Stimulated activated CD4-positive, alpha-beta T cell treated with anti-CD3 and anti-CD28 coated beads, Interleukin-15, amount 100 ng/mL, for 1 hour (primary cell): ENCODE measurements at places on chromosomes 13 and 19.
A peak's percentile ranks its signal among the peaks of the same experiment; 100 is the strongest.

DNA sequence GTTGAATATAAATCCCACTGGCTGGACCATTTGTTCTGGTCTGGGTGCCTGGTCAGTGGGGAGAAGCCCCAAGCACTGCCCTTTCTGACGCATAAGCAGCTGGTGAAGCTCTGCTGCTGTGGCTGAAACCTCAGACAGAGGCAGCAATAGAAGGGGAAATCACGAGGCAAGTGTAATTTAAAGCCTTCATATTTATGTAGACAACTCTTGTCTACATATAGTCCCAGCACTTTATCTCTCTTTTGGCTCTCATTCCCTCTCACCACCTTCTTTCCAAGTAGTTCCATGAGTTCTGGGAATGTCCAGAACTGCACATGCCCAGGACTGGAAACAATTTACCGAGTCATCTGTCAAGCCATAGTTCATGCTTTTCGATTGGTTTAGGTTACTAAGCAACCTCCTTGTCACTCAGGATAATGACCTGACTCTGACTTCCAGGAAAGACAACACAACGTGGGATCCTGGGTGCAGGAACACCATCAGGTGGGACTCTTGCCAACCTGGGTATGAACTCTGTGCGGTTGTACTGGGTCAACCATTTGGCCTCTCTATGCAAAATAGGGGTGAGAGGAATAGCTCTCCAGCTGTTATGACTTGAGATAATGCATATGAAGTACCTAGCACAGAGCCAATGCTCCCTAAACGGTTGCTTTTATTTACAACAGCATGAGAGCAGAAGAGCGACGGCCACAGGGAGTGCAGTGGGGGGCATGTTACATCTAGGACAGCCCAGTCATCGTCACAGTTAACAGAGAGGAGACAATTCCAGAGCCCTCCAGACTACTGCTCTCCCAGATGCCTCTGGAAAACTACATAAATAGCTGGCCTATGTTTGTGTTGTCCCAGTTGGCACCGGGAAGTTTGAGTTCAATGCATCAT, 321.9 kb downstream of the FOXO1 start:
- DNase-seq = no peak

DNA sequence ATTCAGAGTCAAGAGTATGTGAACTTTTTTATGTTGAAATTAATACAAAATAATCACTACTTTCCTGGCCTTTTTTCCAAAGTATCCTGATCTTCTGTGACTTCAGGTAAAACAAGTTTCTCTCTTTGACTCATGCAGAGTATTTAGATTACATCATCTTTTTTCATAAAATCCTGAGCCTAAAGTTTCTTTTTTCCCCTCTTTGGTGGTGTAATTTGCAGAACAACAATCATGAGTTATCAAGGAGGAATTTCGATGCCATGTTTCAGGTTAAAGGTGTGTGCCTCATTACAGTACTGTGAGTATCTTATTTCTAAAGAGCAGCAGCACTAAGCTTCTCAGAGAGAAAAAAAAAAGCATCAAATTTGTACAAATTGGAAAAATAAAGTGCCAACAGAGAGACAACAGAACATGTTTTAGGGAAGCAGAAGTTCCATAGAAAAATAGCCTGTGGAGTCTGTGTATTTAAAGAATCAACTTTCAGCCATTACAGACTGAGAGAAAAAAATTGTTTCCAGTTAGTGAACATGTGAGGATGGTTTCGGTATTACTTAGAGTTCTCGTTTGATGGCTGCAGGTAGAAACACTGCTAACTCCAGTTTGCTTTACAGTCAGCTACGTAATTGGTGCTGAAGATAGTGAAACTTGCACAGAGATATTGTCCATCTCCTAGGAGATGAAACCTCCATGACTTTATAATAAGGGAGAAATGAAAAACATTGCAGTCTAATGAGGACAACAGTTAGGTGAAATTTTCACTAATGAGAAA, 78.1 kb upstream of the PCDH9 start:
- no peak for DNase-seq

GRCh38 chr19:17656970-17657369, 31.2 kb downstream of the UNC13A start:
- DNase-seq = no peak

DNA sequence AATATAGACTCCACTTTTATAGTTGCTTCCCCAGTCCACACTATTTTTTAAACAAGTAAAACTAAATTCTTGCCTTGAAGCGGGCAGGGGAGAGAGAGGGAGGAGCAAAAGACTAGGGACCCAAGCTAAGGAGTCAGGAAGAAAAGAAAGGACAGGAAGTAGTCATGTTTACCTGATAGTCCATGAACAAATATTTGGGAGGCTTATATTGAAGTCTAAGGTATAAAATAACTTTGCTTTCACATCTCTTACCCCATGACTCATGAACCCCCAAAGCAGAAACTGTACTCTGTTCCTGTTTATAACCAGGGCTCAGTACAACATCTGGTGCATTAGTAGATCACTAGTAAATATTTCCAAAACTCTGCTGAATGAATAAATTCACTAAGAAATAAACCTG, 67.3 kb downstream of the ZAR1L start:
- DNase-seq = no peak

DNA sequence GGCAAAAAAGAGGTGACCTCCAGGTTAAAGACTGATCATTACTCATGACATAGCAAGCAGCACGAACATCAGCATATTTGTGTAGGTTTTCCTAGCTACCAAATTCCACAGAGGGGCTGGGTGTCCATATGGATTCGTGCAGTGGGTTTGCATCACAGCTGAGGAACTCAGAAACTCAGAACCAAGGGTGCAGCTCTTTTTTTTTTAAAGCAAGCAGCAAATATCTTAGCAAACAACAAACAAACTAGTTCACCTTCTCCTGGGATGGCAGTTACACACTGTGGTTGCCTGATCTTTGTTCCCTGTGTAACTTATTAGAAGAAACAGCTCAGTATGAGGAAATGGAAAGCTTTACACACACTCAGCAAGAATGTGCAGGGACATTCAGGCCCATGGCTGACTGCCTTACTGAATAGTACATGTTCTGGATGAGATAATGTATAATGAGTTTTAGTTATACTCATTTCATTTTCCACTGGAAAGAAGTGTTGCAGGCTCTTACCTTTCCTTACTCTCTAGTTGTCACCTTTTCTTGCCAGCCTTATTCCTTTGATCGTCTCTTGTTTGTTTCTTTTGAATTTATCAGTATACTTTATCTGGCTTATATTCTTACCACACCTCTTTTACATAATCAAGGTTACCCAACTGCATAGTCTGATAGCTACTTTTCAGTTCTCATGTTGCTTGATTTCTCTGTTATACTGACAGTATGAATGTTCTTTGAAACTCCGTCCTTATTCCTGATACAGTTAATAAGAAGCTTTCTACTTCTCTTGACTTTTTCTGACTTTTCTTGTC, 4.3 kb downstream of the NDFIP2 start:
- DNase-seq = no peak

GRCh38 chr13:70809588-70809987, 701.3 kb upstream of the KLHL1 start:
- no peak for DNase-seq

- peak; percentile 92 for DNase-seq
Measured at GRCh38 chr19:5803752-5804515, 933 bp upstream of the NRTN start.

- no peak for DNase-seq
Measured at GRCh38 chr13:66528180-66528579, 702.0 kb downstream of the PCDH9 start.

- DNase-seq = no peak
Measured at GRCh38 chr19:17086120-17086519, 10.5 kb downstream of the MYO9B start.

GRCh38 chr19:16088351-16089009, 12.2 kb downstream of the TPM4 start:
- DNase-seq = no peak

GRCh38 chr19:10832939-10833296, 3.1 kb downstream of the TMED1 start:
- DNase-seq = no peak

DNA sequence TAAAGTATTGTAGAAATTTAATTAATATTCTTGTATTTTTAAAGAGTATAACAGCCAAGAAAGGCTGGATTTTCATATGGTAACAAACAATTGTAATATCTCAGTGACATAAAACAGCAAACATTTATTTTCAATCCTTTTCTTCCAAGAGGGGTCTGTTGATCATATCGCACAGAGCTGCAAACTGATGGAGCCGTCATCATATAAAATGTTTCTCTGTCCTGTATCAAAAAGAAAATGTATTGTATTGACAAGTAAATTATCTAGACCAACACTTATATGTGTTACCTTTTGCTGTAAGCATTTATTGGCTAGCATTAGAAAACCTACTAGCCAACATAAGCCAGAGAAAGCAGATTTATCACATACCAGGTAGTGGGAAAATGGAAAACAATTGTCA, 2861.4 kb upstream of the PCDH20 start:
- DNase-seq = no peak

GRCh38 chr13:112160558-112160957, 93.6 kb downstream of the SOX1 start:
- no peak for DNase-seq

- no peak for DNase-seq
Measured at GRCh38 chr19:51368366-51369282, at the start of gene CLDND2. TSS of gene CLDND2 (minus strand) at chr19:51369003. CDS start at chr19:51368577, 426 bp downstream.

- no peak for DNase-seq
Measured at GRCh38 chr19:2569596-2570465, 93.9 kb downstream of the GADD45B start.

- DNase-seq = no peak
Measured at GRCh38 chr13:24179486-24179850, 18.9 kb downstream of the SPATA13 start.

DNA sequence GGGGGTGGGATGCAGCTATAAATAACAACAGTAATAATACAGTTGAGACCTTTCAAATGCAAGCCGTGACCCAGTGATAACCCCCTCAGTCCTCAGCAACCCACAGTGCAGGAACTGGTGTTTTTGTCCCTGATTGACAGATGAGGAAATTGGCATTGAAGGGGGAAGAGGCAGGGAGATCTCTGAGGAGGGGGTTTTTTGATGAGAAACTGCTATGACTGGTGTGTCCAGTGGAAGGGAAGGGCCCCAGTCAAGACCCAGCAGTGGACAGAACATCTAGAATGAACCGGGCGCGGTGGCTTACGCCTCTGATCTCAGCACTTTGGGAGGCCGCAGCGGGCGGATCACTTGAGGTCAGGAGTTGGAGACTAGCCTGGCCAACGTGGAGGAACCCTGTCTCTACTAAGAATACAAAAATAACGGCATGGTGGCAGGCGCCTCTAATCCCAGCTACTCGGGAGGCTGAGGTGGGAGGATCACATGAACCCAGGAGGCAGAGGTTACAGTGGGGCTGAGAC, 1.9 kb downstream of the MAP1S start:
- no peak for DNase-seq

GRCh38 chr19:4496304-4496703, 22.0 kb downstream of the PLIN4 start:
- no peak for DNase-seq

DNA sequence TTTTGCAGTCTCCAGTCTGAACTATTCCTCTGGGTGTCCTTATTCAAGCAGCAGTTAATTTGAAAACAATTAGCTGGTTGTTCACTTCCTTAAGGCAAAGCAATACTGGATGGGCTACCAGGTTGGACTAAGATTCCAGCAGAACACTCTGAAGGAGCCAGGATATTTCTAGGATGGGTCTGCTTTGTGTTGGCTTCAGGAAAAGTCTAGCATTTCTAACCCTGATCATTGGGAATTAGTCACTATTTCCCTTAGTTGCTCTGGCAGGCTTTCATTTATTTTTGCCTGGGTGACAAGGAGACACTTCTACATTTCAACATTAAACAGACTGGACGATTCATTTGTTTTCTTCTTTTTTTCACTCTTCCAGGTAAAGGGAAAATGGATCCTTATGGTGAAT, 228.4 kb downstream of the ENOX1 start:
- no peak for DNase-seq

GRCh38 chr19:14450168-14450874, 17.2 kb downstream of the PKN1 start:
- DNase-seq = peak; percentile 52

DNA sequence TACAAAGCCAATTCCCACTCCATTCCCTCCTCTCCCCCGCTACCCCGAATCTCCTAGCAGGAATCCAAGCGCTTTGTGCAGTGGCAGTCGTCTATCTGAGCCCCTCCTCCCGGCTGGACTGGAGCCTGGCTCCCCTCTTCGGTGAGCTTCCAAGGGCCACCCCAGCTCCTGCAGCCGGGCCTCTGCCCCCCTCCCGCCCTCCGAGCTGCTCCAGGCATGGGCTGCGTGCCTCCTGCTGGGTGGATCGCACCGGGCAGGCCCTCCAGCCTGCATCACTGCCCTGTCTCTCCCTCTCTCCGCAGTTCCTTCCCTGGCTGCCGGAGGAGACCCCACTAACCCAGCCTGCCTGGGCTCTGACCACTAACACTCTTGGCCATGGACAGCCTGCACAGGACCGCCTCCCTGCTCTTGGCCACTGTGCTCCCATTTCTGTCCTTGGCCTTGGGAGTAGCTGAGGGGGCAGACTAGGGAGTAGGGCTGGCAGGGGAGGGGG, 12.9 kb upstream of the LENG8 start:
- DNase-seq = no peak

GRCh38 chr13:19150226-19150625, 31.4 kb downstream of the TUBA3C start:
- DNase-seq = no peak

DNA sequence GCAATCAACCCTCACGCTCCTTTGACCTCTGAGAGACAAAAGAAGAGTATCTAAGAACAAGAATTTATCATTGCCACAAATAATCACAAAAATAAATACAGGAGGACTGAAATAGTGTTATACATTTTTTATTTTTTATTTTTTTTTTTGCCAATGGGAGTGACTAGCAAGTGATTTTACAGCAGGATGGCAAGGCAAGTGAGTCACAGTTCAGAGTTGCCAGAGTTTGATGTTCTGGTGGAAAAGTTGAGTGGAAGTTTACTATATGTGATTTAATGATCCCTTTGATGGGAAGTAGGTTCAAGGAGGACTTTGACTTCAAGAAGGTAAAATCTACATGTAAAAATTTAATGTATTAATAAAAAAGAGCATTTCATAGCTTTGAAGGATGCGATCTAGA, 2691.4 kb downstream of the PCDH9 start:
- no peak for DNase-seq

- DNase-seq = no peak
Measured at GRCh38 chr13:26326562-26326961, 72.6 kb downstream of the CDK8 start.

GRCh38 chr13:41060724-41061074, 610 bp upstream of the WBP4 start:
- peak; percentile 82 for DNase-seq

DNA sequence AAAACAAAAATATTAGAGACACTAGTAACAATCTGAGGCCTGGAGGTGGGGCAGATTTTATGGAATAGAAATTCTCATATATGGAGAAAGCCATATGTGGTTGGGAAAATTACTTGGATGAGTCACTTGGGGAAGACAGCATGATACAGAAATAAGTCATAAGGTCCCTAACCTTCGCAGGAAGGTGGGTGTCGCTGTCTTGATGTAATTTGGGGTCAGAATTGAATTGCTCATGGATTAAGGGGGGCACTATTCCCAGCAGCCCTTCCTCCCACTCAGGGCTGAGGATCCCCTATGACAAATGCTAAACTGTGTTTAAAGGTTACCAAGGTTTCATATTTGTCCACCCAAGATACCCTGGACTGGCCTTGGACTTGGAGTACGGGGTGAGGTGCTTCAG, 5.0 kb downstream of the RDH8 start:
- no peak for DNase-seq
